ENCODE measurements at places on chromosomes 12 and 14.

- DNase-seq, result no peak
These were observed 32.0 kb upstream of the LMNTD1 start for GRCh38 chr12:25585021-25585523.

DNA sequence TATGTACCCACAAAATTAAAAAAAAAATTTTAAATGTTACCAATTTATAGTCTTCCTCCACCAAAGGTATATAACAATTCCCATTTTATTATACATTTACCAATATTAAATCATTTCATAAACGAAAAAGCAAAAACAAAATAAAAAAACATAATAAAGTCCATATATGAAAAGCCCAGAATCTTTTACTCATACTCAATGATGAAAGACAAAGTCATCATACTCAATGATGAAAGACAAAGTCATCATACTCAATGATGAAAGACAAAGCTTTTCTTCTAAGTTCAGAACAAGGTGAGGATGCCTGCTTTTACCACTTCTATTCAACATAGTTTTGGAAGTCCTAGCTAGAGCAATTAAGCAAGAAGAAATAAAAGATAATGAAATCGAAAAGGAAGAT lies 28.1 kb downstream of the TMEM116 start:
- DNase-seq, result no peak

DNA sequence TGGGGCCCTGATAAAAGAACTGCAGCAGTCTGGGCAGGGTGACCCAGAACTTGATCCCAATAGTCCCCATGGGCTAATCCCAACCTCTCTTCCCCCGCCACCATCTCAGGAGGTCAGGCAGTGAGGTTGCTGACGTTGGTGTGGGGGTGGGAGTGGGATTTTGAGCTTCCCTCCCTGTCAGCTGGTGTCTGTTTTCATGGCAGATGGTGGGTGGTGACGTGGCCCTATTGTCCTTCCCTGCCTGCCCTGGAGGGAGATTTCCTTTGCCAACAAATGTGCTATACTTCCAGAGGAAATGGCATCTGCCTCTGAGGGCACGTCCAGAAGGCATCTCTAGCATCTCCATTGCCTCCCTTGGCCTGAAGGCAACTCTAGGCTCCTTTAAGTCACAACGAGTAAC lies 37.7 kb downstream of the NEUROD4 start:
- DNase-seq, result no peak

GRCh38 chr12:122646517-122647217 lies 56.5 kb downstream of the HCAR2 start:
- DNase-seq, result peak; percentile 28

DNA sequence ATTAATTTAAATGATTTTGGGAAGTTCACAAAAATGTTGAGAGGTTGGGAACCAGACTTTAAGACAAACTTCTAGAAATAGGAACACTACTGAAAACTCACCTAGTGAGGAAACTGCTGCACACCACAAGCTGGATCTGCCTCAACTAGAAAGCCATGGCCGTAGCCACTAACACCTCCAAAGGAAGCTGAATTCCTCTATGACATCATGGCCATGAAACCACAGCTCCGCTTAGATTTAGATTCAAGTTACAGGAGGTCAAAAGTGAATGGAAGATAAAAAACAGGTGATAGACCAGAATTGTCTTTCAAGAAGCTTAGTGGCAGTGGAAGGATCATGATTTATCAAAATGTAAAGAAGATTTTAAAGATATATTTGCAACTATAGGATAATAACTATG lies 208.8 kb upstream of the ALG10 start:
- no peak for DNase-seq

GRCh38 chr14:97945631-97946030 lies 1148.4 kb downstream of the VRK1 start:
- no peak for DNase-seq

DNA sequence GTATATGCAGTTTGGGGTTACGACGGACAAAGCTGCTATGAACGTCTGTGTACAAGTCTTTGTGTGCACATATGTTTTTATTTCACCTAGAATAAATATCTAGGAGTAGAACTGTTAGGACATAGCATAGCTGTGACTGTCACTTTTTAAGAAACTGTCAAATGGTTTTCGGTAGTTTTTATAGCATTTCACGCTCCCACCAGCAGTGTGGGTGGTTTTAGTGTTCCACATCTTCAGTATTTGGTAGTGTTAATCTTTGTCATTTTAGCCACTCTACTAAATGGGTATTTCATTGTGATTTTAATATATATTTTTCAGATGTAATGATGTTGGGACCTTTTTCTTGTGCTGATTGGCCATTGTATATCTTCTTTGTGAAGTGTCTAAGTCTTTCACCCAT lies 109.1 kb upstream of the BCAT1 start:
- no peak for DNase-seq

GRCh38 chr12:87216436-87216835 lies 812.8 kb downstream of the C12orf50 start:
- DNase-seq, result no peak

DNA sequence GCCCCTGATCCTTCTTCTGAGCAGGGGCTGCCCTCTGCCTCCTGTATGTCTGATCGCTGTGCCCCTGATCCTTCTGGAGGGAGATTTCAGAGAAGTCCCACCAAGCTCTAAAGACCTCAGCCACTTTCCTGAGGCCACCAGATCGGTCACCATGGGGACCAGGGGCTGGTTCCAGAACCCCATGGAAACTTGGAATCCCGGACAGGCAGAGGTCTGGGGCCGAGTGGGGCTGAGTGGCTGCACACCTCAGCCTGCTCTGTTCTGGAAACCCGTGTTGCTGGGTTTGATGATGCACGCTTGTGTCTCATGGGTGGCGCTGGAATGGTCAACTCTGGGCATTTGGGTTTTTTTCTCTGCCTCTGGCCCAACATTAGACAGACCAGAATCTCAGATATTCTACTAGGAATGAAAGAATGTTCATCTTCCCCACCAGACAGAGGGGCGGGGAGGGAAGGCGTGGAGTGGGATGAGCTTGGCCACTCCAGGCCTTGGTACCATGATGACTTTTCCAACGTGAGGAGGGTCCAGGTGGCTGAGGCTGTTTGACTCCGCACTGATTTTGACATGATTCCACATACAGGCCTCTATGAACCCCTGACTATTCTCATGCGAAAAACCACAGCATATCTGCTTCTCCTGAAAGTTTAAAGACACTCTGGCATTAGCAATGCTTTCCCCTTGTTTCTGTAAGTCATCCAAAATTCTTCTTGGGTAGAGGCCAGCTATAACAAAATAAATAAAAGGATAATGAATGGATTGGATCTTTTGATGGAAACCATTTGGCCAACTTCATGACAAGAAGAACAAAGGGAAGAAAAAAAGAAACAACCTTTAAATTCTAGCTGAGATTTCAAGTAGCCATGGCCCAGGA lies 114.5 kb downstream of the ADGRD1 start:
- no peak for DNase-seq

DNA sequence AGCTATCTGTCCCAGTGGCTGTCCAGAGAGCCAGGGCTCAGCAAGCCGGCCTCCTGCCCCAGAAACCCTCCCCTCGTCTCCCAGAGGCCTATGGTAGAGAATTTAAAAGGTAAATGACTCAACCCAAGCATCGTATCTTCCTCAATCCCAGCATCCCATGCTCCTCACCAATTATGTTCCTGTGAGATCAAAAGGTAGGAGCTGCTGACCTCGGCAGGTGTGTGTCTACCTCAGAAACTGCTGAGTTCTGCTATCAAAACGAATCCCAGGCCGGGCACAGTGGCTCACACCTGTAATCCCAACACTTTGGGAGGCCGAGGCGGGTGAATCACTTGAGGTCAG lies 49.3 kb downstream of the FOXN3 start:
- DNase-seq, result no peak

- DNase-seq, result no peak
These were observed 56.5 kb downstream of the KDM2B start for GRCh38 chr12:121524196-121524916.

GRCh38 chr14:81401420-81402122 lies 1.4 kb upstream of the STON2 start:
- DNase-seq, result no peak

DNA sequence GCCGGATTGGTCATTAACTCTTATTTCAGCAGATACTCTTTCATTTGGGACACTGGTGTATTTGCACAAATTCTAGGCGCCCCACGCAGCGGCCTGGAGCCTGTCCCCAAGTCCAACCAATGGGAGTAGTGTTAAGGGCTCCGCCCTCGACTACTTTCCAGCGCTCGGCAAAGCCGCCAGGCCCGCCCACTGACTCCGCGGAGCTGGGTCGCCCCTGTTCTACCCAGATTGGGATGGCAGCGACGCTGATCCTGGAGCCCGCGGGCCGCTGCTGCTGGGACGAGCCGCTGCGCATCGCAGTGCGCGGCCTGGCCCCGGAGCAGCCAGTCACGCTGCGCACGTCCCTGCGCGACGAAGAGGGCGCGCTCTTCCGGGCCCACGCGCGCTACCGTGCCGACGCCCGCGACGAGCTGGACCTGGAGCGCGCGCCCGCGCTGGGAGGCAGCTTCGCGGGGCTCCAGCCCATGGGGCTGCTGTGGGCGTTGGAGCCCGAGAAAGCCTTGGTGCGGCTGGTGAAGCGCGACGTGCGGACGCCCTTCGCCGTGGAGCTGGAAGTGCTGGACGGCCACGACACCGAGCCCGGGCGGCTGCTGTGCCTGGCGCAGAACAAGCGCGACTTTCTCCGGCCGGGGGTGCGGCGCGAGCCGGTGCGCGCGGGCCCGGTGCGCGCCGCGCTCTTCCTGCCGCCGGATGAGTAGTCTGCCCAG lies at the start of gene ACOT6:
Gene ACOT6, plus strand, starts transcription at position 179 of the 707 bp plus-strand sequence. Its CDS starts 55 bp downstream, at position 234.
- peak; percentile 67 for DNase-seq

- peak; percentile 81 for DNase-seq
These were observed at the start of gene LRP1 for GRCh38 chr12:57127726-57128518. Gene LRP1 (plus strand): TSS chr12:57128483. CDS start chr12:57128965, 482 bp downstream.

- DNase-seq, result no peak
These were observed 72.1 kb upstream of the SRSF5 start for GRCh38 chr14:69694730-69695281.

DNA sequence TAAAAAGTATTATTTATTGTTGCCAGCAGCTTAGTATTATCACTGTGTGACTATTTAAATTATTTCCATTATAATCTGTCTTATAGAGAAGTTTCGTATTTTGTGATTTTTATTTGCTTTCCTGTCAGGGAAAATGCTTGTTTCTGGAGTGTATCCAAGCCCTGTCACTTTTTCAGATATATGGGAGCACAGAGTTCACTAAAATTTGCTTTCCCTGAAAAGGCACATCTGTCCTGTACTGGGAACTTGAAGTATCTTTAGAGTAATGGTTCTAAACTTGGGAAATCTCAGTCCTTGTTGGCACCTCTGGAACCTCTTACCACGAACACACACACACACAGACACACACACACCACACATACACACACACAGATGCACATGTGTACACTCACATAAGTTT lies 39.3 kb upstream of the SSTR1 start:
- no peak for DNase-seq

- DNase-seq, result no peak
These were observed 196.3 kb downstream of the NPAS3 start for GRCh38 chr14:33134975-33135374.

DNA sequence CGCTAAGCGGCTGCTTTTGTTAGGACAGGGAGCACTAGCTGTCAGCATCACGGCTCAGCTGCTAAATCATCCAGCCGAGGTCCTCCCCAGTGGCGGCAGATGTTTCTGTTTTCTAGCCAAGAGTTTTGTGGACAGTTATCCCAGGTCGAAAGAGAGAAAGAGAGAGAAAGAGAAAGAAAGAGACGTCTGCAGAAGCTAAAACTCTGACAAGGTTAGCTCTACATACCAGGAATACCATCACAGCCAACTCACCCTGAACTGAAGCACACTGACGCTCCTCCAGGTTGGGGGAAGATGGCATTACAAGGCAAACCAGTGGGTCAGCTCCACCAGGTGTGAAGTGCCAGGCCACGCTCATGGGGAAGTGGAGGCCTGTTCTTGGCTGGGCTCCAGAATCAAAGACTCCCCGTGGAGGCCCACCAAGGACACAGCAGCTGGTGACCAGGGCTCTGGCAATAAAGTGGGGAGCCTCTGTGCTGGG lies 64.9 kb upstream of the DICER1 start:
- DNase-seq, result no peak

GRCh38 chr12:57213058-57213715 lies 3.4 kb upstream of the NXPH4 start:
- peak; percentile 88 for DNase-seq

DNA sequence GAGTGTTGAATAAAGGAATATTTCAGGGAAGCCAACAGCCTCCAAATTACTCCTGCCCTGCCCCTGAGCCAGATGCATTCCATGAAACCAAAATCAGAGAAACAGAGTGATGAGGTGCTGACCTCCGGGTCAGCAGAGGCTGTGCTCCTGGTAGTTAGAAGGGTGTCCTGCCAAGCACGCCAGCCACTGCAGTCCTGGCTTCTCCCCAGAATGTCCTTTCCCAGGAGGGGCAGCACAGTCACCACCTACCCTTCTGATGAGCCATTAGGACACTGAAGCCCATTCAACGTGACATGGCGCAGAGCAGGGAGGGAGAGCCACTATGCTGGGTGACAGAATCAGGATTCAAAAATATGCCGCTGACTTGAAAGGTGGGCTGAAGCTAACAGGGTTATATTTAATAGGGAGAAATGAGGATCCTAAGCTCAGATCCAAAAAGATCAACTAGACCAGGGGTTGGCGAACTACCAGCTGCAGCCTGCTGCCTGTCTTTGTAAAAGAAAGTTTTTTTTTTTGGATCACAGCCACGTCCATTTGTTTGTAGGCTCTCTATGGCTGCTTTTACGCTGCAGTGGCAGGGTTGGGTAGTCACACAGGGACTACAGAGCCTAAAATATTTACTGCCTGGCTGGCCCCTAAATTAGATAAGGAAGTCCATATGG lies 34.5 kb upstream of the PLEK2 start:
- DNase-seq, result no peak

DNA sequence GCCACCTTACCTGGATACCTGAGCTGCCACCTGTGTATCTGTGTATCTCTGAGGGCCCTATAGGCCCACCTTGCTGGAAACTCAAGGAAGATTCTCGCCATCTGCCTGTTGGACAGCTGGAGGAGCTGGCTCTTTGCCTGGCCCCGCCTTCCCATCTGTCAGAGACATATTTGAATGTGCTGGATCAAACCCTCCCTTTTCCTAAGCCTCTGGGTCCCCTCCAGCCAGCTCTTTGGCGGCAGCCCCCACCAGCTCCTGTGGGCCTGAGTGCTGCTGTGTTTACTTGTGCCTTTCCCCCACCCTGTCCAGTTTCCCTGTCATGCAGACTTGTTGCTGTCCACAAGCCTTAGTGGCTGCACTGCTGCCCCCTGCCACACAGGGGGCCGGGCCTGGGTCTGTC lies 55.9 kb upstream of the SRSF5 start:
- no peak for DNase-seq
